ENCODE measurements at places on chromosomes 1 and 21.

DNA sequence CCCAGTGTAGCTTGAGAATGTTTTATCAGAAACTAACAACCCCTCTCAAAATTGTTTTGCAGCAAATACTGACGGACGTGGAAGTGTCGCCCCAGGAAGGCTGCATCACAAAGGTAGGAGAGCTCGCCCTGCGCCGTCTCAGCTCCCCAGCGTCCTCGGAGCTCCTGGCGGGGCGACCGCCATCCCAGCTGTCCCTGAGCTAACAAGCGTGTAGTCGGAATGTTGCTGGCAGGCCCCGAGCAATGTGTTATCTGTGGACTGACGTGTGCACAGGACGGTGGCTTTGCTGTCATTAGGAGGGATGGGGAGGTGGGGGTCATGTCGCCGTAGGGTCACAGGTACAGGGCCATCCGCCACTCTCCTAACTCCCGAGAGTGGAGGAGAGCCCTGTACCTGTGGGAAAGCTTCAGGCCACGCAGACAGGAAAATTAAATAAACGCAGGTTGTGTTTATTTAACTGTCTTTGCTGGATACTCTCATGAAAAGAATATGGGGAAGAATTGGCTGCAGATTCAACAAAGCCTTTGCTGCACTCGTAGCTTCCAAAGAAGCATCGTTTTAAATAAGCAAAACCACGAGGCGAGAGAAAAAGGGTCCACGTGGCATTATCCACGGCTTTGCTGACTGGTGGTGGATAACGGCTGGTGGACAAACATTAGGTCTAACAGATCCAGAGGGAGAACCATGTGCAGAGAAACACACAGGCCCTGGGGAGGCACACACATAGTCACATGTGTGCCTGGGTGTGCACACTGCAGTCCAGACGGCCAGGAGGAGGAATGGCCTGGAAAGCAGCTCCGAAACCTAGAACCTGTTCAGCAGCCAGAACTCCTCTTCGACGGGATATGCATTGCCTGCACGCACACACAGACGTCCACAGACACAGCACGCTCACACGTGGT lies 175.3 kb downstream of the PRDM16 start:
- no peak for DNase-seq

GRCh38 chr1:91948097-91948496 lies 1.1 kb upstream of the BRDT start:
- DNase-seq: no peak

DNA sequence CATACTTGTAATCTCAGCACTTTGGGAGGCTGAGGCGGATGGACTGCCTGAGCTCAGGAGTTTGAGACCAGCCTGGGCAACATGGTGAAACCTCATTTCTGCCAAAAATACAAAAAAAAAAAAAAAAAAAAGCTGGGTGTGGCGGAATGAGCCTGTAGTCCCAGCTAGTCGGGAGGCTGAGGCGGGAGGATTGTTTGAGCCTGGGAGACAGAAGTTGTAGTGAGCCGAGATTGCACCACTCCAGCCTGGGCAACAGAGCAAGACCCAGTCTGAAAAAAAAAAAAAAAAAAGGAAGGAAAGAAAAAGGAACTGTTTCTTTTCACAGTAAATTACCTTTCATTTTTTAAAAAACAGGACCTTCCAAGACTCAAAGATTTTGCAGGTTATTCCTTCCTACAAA lies 29.5 kb downstream of the LIN9 start:
- DNase-seq: no peak

- DNase-seq: no peak
Measured at GRCh38 chr21:33901412-33902288, 14.0 kb downstream of the ATP5PO start.

GRCh38 chr1:189805735-189806134 lies 671.9 kb downstream of the BRINP3 start:
- no peak for DNase-seq
